Activated CD8-positive, alpha-beta memory T cell treated with anti-CD3 and anti-CD28 coated beads for 4 hours (primary cell): ENCODE measurements at places on chromosomes 16 and 17.

- DNase-seq = no peak
These were observed 72.1 kb downstream of the RPTOR start for GRCh38 chr17:80616705-80617104.

GRCh38 chr16:29893553-29893952, 5.8 kb downstream of the SEZ6L2 start:
- DNase-seq = no peak

DNA sequence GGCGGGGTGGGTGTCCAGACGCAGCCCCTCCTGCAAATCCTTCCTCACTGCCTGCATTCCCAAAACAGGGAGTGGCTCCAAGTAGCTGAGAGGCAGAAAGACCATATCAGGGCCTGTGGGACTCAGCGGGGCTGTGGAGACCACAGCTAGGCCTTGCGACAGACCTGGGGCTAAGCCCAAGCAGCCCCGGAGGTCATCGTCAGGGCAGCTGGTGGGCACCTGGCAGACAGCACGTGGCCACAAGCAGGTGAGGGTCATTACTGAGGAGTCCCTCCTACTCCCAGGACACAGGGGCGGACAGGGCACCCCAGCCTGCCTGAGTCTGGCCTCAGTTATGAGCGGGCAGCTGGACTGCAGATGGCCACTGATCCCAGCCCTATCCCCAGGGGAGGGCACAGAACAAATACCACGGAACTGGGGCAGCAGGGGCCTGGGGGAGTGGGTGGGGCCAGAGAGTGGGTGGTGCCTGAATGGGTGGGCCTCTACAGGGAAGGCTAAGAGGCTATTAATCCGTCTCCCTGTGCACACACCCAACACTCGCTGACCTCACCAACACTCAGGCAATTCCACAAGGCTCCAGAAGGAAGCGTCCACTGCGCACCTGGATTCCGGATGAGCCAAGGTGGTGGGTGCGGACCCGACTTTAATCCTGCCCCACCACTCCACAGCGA, 8.5 kb downstream of the HS3ST6 start:
- DNase-seq = no peak

- no peak for DNase-seq
These were observed 8.9 kb downstream of the CALB2 start for GRCh38 chr16:71367241-71367976.
